ENCODE measurements at places on chromosomes 1 and 21.

GRCh38 chr1:6454856-6455751 is 10.9 kb downstream of the TNFRSF25 start:
- DNase-seq: no peak

DNA sequence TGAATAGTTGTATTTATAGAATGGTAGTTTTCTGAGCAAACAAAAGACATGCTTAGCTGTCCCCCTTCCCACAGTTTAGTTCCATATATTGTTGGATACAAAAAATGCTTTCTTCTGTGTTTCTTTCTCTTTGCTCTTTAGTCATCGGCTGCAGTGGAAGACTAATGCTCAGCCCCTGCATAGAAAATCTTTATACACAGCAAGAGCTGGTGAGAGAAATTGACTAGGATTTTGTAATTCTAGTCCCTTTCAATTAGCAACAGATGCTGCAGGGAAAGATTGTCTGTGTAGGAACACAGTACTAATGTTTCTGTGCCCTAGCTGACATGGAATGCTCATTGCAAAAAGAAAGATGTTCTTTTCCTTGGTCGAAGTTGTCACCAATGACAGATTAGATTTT is 200.9 kb downstream of the RPS6KC1 start:
- peak; percentile 48 for DNase-seq

DNA sequence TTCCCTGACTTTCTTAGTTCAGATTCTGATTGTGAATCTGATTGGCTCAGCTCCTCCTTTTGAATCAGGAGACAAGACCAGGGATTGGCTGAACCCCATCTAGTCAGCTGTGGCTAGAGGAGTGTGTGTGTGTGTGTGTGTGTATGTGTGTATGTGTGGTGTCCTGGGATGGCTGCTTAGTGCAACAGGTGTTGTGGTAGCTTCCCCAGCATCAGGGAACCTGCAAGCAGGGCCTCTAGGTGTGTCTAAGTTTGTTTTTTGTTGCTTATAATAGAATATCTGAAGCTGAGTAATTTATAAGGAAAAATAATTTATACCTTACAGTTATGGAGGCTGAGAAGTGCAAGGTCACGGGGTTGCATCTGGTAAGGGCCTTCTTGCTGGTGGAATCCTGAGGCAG is 13.2 kb upstream of the ALPL start:
- DNase-seq: no peak

DNA sequence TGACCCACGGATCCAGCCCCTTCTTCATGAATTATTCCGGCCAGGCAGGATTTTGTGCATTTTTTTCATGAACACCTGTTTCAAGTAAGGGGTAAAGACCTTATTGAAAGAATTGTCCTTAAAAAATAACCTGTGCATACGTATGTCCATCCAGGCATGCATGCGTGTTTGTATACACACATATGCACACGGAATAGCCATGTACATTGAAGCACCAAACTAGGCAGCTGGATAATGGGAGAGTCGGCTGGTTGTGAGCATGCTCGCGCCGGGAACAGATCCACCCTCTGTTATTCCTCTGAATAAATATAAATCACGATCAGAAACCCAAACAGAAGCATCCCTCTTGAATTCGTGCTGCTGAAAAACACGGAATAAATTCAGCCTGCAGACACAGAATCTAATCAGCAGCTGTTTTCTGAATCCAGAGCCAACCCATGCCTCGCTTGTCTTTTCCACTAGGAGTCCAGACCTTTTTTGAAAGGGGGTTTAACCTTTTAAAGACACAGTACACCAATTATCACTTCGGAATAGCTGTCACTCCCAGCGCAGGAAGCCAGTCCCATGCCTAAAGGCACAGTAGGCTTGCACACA is at the start of gene HIVEP3:
HIVEP3 (minus strand) TSS at position 473 of the 594 bp plus-strand sequence.
- no peak for DNase-seq

DNA sequence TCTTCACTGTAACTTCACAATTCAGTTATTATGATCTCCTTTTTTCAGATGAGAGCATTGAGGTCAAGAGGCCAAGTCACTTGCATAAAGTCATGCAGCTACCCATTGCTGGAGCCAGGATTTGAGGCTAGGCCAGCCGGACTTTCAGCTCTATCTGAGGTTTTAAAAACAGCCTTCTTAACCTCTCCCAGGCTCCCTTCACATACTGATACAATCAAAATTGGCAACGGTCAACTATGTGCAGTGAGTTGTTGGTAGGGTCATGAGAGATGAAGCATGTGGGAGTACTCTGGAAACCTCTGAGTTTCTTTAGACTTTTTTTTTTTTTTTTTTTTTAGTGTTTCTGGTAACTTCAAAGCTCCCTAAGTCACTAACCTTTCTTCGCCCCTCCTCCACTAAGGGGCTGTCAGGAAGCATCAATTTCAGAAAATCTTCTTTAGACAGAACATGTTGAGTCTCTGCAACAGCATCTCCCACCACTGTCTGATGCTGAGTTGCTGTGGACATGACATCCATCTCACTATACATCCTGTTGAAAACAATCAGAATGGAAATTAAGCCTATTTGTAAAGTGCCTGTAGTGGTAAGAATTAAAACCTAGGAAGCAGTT is 201.8 kb downstream of the SIPA1L2 start:
- no peak for DNase-seq

DNA sequence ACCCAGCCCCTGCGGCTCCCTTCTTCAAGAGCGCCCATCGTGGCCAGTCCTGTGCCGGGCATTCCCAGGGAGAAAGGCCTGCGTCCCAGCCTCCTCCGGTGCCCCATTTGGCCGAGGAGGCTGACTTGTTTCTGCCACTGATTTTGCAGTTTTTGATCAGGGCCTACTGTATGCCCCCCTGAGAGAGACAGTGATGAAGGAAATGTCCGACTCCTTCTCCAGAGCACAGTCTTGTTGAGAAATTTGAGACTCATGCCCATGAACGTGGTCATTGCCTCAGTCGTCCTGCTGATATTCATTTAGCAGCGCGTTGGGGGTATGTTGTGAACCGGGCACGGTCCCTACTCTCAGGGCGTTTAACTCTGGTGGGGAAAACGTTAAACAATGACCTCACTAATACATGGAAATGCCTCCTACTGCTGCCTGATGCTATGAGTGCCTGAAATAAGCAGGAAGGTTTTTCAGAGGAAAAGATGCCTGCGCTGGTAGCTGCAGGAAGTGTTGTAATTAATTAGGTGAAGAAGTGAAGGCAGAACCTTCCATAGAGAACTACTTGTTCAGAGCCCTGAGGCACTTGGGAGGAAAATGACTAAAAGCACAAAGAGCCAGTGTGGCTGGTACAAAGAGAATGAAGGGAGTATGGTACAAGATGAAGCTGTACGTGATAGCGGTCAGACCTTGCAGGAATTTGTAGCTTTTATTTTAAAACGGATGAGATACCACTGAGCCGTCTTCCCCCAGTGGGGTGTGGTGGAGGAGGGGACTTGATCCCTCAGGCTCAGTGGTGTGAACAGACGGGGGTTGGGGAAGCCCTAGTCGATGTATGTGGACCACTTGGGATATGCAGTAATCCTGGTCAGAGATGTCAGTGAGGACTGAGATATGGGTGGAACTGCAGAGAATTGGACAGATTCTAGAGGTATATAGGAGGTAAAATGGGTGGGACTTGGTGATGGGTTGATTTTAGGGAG is 730 bp downstream of the ZCCHC17 start:
- peak; percentile 2 for DNase-seq

GRCh38 chr1:67381154-67381553 is 49.0 kb downstream of the SERBP1 start:
- DNase-seq: no peak

DNA sequence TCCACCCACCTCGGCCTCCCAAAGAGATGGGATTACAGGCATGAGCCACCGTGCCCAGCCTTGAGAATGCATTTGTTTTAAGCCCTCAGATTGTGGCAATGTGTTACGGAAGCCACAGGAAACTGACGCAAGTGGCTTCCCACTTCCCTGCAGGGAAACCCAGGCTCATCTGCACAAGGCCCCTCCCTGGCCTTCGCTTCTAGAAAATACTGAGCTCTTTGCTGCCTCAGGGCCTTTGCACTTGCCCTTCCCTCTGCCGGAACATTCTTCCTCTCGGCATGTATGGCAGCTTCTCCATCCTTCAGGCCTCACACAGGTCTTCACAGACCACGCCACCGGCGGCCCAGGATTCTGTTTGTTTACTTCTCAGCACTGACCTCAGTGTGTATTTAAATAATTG is 137.0 kb upstream of the TMEM51 start:
- DNase-seq: no peak

DNA sequence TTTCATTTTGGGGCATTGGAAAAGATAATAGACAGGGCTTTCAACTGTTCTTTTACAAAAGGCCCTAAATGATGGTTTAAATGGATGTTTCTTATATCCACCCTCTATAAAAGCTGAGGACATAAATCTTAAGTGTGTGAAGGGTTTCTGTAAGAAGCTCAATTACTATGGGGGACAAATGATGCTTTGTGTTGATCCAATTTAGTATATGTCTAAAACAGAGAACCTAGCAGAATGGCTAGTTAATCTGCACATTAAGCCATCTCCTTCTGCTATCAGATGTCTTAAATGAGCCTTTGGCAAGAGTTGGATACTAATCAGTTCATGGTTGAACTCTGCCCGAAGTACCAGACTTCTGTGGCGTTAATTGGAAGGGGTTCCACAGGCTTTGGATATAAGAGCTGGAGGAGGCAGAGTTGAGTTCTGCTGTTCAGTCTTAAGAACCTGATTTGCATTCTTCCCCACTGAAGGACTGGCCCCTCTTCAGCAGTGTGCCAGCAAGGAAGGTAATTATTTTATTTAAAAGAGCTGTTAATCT is 43.1 kb downstream of the PTGFRN start:
- no peak for DNase-seq

- DNase-seq: peak; percentile 56
Measured at GRCh38 chr1:10730985-10731384, 65.5 kb downstream of the CASZ1 start.

DNA sequence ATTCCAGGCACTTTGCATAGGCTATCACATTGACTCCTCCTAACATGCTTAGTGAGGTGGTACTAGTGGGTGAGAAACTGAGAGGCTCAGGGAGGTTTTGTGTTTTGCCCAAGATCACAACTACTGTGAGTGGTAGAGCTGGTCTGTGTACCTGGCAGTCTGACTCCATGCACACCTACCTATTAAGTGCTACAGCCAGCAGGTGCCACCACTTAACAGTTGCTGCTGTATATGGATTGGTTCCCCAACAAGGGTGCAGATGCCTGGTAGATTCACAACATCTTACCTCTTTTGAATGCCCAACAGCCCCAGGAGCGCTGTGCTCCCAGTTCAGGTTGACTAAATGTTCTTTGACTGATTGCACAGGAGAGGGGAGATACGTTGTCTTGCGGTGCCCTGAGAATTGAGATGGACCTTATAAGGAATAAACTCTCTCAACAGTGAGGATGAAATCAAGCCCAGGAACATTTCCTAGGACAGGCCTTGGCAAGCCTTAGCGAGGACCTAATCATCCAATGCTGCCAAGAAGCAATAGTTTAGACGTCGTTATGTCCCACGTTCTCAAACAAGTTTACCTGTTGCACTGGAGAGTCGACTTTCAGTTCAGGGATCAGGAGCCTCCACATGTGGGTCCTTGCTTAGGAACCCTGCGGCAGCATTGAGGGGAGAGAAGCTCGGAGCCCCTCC is 78.9 kb upstream of the F3 start:
- no peak for DNase-seq

- no peak for DNase-seq
Measured at GRCh38 chr1:103363008-103363365, 162.5 kb upstream of the RNPC3 start.

DNA sequence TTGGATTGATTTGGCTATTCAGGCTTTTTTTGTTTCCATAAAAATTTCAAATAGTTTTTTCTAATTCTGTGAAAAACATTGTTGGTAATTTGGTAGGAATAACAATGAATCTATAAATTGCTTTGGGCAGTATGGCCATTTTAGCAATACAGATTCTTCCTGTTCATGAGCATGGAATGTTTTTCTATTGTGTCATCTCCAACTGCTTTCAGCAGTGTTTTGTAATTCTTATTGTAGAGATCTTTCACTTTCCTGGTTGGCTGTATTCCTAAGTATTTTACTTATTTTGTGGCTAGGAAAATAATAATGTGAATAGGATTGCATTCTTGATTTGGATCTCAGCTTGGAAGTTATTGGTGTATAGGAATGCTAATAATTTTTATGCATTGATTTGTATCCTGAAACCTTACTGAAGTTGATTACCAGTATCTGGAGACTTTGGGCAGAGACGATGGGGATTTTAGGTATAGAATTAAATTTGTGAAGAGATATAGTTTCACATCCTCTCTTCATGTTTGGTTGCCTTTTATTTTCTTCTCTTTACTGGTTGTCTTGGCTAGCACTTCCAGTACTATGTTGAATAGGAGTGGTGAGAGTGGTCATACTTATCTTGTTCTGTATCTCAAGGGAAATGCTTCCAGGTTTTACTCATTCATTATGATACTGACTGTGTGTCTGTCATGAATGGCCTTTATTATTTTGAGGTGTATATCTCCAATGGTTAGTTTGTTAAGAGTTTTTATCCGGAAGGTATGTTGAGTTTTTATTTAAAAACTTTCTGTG is 57.3 kb downstream of the DRAM2 start:
- peak; percentile 81 for DNase-seq

- no peak for DNase-seq
Measured at GRCh38 chr1:4395158-4395557, 259.3 kb upstream of the AJAP1 start.

GRCh38 chr1:242239398-242239797 is 240.5 kb upstream of the MAP1LC3C start:
- no peak for DNase-seq

- no peak for DNase-seq
Measured at GRCh38 chr1:3391711-3392110, 62.8 kb upstream of the ARHGEF16 start.

DNA sequence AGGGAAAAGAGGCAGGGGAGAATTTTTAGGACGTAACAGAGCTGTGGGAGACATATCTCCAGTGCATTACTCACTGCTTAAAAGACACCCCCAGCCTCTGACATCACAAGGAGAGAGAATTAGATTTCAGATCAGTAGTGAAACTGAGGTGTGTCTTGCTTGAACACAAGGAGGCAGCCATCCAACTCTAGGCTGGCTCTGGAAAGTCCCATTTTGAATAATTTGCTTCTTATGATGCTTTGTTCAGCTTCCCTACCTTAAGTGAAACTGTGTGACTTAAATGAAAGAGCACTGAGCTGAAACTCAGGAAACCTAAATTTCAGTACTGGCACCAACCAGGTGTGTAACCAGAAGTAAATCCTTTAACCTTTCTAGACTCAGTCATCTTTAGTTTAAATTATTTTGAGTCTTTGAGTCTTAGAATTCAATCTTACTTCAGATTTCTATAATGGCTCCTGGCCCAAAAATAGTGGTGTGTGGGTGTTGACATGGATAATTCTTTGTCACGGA is 251.6 kb upstream of the SGIP1 start:
- peak; percentile 75 for DNase-seq

DNA sequence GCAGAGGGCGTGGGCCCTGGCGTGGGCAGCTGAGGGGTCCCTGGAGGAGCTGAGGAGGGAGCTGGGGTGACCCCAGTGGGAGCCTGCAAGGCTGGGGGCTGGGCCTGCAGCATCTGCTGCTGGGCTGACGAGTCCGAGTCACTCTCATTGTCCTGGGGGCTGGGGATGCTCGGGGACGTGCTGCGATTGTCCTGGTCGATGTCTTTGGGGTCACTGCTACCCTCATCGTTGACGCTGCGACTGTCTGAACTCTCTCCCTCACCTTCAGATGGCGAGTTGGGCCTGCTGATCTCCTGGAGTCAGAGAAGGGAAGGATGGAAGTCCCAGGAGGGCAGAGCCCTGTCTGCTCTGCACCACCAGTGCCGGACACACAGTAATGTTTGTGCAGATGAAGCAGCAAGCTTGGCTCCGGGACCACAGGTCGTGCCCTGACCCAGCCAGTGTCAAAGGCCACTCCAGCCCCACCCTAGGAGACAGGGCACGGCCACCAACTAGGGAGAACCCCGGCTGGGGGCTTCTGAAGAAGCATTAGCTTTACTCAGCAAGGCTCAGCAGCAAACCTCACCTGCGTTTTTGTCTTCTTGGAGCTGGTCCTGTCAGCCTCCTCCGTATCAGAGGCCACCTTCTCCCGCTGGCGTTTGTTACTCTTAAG is 43.4 kb downstream of the SLC45A1 start:
- no peak for DNase-seq
